Lower leg skin (tissue), 4 donors: ENCODE measurements at places on chromosomes 1 and 21. TPM values are rescaled to one million over a fixed set of nuclear protein-coding genes. Genes with fewer than 3 reads are reported as not detected.

DNA sequence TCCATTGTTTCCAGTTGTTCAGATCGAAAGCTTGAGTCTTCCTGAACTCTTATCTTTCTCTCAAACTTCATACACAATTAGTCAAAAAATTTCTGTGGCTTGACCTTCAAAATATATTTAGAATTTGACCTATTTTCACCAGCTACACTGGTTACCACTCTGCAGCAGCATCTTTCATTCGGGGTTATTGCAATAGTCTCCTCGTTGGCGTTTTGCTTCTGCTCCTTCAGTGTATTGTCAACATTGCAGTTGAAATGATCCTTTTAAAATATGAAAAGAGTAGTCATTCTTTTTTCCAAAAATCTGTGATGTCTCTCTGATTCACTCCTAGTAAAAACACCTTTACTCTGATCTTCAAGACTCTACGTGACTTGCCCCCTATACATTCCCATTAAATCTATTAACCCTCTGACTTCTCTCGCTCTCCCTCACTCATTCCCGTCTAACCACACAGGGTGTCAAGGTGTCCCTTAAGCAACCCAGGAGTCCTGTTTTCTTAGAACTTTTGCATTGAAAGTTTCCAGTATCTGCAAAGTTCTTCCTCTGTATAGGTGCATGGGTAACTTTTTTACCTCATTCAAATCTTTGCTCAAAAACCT, 480.2 kb upstream of the B3GALT2 start:
- no peak for DNase-seq

DNA sequence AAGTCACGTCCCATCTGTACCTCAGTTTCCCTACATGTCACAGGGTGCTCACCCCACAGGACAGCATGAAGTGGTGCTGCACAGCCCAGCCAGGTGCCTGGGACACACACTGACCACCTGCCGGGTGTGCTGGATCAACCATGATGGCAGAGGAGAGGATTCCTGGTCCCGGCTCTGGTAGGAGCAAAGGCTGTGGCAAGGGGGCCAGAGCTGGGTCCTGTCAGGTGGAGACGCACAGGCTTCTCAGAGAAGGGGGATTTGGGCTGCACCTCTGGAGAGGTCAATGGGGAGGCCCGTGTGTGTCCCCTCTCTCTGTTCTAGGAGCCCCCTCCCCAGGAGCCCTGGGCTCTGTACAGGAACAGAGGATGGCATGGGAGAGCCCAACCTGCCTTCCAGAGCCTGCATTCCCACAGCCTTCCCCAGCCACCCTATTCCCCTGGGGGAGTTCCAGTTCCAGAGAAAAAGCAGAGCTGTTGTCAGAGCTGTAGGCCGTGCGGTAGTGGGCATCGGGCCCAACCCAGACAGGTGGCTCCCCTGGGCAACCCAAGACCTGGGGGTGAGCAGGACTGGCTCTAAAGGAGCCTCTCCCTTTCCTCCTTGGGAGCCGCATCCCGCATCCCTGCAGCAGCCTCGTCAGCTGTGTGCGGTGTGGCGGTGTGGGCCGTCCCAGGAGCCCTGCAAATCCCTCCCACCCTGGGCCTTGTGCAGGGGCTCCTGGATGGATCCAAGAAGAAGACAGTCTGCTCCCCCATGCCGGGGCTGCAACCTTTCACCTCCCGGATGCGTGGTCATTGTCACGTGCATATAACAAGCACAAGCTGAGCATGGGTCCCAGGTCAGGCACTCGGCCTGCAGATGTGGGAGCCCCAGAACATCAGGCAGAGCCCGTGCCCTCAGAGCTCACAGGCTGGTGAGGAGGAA, 2.9 kb upstream of the TFF3 start:
- peak; percentile 84 for DNase-seq

GRCh38 chr1:223242382-223242955, 99.4 kb upstream of the TLR5 start:
- peak; percentile 79 for DNase-seq

DNA sequence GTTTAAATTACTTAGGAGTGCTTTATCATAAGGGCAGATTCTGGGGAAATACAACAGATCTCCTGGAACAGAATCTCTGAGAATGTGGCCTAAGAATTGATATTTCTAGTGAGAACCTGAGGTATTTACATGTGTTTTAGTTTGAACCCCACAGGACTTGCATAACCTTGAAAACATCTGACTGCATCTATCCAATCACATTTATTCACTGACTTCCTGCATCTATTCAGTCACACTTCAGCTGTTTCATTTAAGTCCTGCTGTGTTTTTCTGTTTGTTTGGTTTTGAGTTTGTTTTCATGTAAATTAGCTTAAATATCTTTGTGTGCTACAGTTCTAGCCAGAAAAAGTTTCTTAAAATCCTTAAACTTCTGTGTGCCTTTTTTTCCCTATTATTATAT, 1260.7 kb downstream of the PLA2G4A start:
- DNase-seq = no peak

- DNase-seq = no peak
Measured at GRCh38 chr1:22918644-22919043, 54.0 kb downstream of the LACTBL1 start.

DNA sequence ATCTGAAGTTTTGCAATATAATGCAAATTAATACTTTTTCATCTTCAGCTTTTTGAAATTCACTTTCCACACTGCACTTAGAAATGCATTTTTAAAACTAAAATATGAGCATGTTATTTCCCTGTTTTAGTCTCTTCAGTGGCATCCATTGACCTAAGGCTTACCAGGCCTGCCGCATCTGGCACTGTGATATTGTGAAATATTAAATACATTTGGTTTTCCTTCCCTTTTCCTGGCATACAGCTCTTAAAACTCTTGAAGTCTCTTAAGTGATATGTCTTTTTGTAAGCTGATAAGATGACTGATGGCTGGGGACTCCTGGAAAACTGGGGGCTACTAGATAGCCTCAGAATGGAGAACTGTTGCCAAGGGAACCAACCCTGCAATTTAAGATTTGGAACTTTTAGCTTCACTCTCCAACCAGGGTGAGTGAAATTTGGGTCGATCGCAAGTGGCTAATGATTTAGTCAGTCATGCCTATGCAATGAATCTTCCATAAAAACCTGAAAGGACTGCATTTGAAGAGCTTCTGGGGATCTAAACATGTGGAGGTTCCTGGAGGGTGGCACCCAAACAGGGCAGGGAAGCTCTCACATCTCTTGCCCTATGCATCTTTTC, 75.5 kb upstream of the PDC start:
- DNase-seq = no peak

Gene WNT3A
- 1.9 TPM for total RNA-seq

Gene UMODL1
- total RNA-seq = 0.23 TPM

Gene TRIM17
- total RNA-seq = 0.97 TPM

Gene LCE1D
- total RNA-seq = 686 TPM
